ENCODE measurements at places on chromosomes 16 and 17.

DNA sequence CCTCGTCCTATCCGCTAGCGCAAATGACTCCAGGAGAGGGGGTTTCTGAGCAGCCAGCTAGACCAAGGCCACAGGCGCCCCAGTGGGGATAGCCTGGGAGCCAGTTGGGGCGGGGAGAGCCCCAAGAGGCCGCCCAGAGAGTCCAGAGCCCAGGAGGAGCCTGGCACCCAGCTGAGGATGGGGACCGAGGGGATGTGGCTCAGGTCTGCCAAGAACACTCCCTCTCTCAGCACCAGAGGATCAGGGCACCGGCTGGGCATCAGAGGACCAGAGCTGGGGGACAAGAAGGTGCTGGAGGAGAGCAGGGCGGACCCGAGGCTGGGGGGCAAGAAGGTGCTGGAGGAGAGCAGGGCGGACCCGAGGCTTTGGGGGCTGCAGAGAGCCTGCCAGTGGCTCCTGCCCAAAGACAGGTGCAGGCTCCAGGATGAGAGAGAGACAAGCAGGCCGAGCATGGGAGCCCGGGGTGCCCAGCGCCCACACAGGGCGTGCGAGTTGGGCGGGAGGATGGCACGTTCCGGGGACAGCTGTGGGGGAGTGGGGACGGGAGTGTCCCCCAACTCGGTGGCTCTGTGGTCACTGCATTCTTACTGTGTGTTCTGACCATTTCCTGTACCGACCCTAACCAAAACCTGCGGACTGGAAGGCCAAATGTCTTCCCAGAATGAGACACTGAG lies 39.4 kb downstream of the TIMM22 start:
- no peak for DNase-seq

DNA sequence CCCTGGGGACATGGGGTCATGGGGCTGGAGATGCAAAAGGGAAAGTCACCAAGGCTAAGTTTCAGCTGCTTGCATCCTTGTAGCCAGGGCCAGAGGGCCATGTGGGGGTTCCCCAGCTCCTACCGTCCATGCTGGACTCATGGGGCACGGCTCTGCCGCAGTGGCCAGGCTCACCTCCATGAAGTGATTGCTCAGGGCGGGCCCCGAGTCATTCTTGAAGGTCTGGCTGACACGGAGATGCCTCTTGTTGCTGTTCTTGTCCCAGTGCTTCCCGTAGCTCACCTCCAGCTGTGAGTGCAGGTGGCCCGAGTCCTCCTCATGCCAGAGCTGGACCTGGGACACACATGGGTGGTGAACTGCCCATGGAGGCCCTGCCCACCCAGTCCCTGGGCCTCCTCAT lies 114.5 kb downstream of the RMI2 start:
- no peak for DNase-seq

- no peak for DNase-seq
These were observed 391.9 kb upstream of the TNRC6C start for GRCh38 chr17:77566566-77567138.

- DNase-seq, result no peak
These were observed 9.6 kb upstream of the CHCT1 start for GRCh38 chr17:60412701-60413100.

GRCh38 chr17:13266606-13267005 lies 248.8 kb upstream of the ELAC2 start:
- no peak for DNase-seq

- no peak for DNase-seq
These were observed 227.3 kb upstream of the IRX5 start for GRCh38 chr16:54703339-54703738.

DNA sequence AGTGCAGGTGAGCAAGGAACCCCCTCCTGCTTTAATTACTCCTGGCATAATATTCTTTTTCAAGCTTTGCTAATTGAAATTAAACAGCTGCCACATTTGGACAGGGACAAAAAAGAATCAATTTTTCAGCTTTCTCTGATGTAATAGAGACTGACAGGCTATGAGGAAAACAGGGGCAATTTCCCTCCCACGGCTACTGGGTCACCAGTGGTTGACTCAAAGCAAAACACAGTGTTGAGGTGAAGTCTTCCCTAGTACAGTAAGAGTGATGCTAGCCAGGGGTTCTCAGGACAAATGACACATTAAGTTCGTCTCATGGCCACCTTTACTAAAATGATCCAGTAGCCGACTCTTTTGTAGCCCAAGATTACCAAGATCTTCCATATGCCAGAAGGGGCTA lies 38.6 kb upstream of the PMFBP1 start:
- no peak for DNase-seq

All from umbilical cord (tissue), 2 donors.